ENCODE measurements at places on chromosomes 13 and 19. TPM values are rescaled to one million over a fixed set of nuclear protein-coding genes. Genes with fewer than 3 reads are reported as not detected.

ZNF433 gene
- total RNA-seq: 2.3 TPM

AMER2 gene
- total RNA-seq: not detected

DOCK6 gene
- total RNA-seq: 64.7 TPM

ZNF560 gene
- total RNA-seq: not detected

SHC2 gene
- 9.4 TPM for total RNA-seq

SELENOV gene
- not detected for total RNA-seq

NEK5 gene
- 0.20 TPM for total RNA-seq

KATNAL1 gene
- total RNA-seq: 9.4 TPM

ZSCAN5B gene
- not detected for total RNA-seq

SERPINE3 gene
- not detected for total RNA-seq

ADAMTSL5 gene
- 5.4 TPM for total RNA-seq

CDX2 gene
- total RNA-seq: 293 TPM

CGB2 gene
- total RNA-seq: not detected

GPR4 gene
- total RNA-seq: 0.59 TPM

LRRC25 gene
- total RNA-seq: 0.79 TPM

LGALS14 gene
- total RNA-seq: not detected

AXL gene
- 27.4 TPM for total RNA-seq

ZNF544 gene
- total RNA-seq: 29.9 TPM

ZNF841 gene
- total RNA-seq: 14.9 TPM

NDUFA11 gene
- total RNA-seq: 187 TPM

PRSS57 gene
- not detected for total RNA-seq

ILF3 gene
- total RNA-seq: 181 TPM

TMEM259 gene
- total RNA-seq: 224 TPM

EHD2 gene
- total RNA-seq: 9.6 TPM

CLIP3 gene
- total RNA-seq: 10.6 TPM

WDR87 gene
- not detected for total RNA-seq

ZNF234 gene
- 7.6 TPM for total RNA-seq

LHB gene
- not detected for total RNA-seq

SBSN gene
- not detected for total RNA-seq

ZNF418 gene
- total RNA-seq: 0.98 TPM

GNG8 gene
- not detected for total RNA-seq

ZNF154 gene
- total RNA-seq: 0.67 TPM

TMEM59L gene
- total RNA-seq: 0.40 TPM

CD70 gene
- 0.64 TPM for total RNA-seq

ZNF681 gene
- total RNA-seq: 3.1 TPM

UNC13A gene
- 0.24 TPM for total RNA-seq

ZNF628 gene
- 10.3 TPM for total RNA-seq

MPV17L2 gene
- total RNA-seq: 9.9 TPM

CEACAM8 gene
- 1.7 TPM for total RNA-seq

ISYNA1 gene
- total RNA-seq: 15.1 TPM

Data from left colon (tissue), 2 donors.